ENCODE measurements at places on chromosomes 16 and 17.

DNA sequence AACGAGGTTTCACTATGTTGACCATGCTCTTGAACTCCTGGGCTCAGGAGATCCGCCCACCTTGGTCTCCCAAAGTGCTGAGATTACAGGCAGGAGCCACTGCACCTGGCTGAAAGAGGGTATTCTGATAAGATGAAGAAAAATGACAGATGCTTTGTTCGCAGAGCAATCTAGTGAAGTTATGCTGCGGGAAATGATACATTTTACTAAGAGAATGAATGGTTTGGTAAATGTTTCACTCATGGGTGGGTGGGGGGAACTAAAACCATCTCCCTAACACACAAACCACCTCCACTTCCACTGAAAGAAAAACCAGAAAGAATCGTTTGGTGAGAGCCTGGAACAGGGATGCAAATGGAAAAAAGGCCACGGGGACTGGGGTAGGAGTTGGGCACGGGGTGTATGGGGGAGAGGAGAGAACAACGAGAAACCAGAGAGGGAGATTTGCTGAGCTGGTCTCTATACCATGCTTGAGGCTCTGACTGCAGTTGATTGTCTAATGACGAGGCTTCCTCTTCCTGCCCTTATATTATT, 19.0 kb upstream of the XYLT2 start:
- DNase-seq = no peak

DNA sequence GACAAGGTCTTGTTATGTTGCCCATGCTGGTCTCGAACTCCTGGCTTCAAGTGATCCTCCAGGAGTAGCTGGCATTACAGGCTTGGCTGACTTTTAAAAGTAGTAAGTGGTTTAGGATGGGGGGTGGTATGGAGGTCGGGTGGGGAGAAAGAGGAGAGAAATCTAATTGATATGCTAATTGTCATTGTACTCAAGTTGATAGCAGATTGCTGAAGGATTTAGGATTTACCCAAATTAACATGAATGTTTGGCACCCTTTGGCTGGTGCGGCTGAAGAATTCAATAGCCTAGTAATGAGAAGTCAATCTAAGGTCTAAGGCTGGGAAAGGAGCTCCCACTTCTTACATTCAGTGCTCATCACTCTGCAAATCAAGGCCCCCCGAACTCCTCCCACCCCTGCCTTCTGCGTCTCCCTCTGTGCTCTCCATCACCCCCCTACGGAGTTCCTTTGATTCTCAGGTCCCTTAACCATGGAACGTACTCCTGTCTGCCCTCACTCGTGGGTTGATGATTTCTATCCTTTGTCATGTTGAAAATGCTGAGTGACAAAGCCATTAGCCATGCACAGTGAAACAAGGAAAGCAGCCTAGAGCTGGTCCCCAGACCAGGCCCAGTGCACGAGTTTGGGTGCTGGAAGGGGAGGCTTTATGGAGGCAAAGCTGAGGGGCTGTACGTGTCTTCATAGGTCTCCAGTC, 17.3 kb downstream of the CDH13 start:
- no peak for DNase-seq

DNA sequence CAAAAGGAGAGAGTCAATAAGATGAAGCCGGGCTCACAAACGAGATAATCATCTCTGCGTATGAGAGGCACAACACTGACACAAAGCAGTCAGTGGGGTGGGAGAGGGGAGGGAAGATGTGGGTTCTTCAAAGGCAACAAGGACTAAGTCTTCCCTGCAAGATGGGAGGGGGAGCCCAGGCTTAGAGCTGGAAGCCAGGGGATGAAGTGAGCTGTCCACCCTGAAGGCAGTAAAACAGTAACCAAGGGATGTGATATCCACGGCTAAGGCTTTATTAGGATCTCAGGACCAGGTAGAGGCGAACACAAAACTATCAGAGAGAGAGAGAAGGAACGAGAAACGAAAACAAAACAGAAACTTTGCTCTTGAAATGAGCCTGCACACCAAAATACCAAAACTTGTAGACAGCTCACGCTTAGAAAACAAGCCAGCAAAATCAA, 115.9 kb downstream of the DYNLRB2 start:
- no peak for DNase-seq

GRCh38 chr17:67624886-67625656, 92.7 kb upstream of the NOL11 start:
- DNase-seq = no peak

GRCh38 chr17:62750631-62751051, 57.5 kb downstream of the MARCHF10 start:
- no peak for DNase-seq

- no peak for DNase-seq
These were observed 29.0 kb downstream of the ETV4 start for GRCh38 chr17:43517161-43517560.

GRCh38 chr16:75506574-75506973, 11.3 kb upstream of the CHST6 start:
- no peak for DNase-seq

- DNase-seq = no peak
These were observed 119.1 kb downstream of the CCDC182 start for GRCh38 chr17:57625957-57626356.

DNA sequence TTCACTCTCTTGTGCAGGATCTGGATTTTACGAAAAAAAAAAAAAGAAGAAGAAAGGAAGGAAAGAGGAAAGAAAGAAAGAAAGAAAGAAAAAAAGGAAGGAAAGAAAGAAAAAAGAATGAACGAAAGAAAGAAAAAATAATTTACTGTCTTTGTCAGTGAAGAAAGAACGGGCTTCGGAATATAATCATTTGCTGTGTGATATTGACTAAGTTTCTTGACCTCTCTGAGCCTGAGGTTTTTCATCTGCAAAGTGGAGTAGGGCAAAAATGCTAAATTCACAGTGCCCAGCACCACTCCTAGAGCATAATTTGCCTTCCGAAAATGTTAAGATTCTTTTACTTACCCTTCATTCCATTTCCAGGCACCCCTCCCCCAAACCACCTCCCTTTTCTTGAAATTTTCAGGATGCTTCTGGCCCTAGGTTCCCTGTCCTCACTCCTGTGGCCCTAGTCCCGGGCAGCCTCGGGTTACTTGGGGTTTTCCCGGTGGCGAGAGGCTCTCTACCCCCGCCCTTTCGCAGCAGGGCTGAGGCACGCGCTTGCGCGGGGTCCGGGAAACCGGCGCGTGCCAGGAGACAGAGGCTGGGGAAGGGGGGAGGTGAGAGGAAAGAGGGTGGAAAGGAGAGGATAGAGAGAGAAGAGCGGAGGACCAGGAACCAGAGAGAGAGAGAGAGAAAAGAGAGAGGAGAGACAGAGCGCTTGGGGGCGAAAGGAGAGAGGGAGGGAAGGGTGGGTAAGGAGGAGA, at the start of gene CNTNAP1:
Gene CNTNAP1 (plus strand): TSS at position 556 of the 746 bp plus-strand sequence. CDS start 299 bp downstream, outside the sequence.
- no peak for DNase-seq
